Stimulated activated CD4-positive, alpha-beta T cell treated with anti-CD3 and anti-CD28 coated beads, Interleukin-1b, Interleukin-23, amount 100 ng/mL, for 4 hours (primary cell): ENCODE measurements at places on chromosomes 2 and 18.

DNA sequence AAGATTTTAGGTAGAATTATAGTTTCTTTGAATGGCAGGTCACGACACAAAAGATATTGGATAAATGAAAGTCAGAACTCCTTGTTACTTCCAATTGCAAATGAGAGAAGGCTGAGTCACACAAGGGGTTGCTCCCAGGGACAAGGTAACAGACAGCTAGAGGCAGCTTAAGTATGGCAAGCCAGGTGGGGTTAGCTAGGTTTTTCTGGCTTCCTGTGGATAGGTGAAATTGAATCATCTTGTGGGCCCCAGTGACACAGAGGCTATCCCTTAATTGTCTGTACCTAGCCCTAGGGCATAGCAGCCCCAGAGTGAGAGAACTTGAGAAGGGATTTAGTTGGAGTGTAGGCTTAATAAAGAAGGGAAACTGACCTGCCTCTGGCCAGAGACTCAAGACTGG is 407.7 kb upstream of the SLC8A1 start:
- no peak for DNase-seq

DNA sequence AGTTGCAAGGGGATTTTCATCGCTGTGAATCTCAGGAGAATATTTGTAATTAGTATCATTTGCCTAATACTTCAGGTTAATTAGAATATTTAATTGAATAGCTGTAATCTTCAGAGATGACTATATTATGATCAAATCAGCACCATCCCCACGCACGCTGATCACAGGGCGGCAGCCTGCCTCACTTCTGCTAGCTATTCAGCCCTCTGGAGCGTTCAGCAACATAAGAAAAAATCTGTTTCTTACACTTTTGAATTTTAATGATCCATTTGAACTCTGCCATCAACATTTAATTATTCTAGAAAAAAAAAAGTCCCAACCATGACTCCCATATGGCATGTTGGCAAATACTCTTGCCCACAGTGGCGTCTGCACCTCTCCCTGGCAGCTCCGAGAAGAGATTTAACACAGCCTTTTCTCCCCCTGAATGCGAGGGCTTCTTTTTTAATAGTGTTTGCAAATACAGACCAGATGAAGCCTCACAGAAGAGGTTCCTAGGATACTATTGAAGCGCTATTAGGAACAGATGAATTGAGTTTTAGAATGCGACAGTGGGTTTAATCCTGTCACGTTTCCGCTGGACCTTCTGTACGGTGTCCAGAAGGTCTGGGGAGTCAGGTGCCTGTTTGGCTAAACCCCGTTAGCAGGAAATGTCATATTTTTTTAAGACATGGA is 731.9 kb upstream of the SALL3 start:
- DNase-seq, result no peak

- no peak for DNase-seq
Observed at GRCh38 chr2:154836632-154837031, 138.1 kb downstream of the KCNJ3 start.

GRCh38 chr2:46954951-46955571 is 39.5 kb upstream of the MCFD2 start:
- DNase-seq, result no peak

DNA sequence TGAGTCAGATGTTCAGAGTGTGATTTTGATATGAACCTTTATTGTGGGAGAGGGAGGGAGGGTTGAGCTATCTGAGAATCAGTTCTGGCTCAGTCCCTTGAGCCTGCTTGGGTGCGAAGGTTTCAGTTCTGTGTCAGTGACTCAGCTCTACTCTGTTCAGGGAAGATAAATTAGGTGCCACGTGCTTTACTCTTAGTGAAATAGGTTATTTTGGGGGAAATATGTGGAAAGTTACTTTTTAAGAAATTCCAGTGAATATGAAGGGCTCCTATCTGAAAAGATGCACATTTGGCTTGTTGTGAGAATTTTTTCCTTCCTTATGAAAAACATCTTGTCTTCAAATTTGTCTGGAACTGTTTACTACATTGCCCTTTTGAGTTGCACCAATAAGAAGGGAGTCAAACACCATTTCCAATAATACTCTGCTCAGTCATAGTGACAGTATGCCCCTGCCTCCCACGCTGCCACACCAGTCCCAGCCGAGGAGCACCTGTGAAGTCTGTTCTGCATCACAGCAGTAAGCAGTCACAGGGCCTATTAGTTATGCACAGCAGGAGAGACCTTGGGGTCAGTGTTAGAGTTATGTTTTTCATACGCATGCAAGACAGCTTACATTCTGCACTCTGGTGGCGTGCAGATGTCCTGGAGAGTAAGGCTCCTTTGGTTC is 32.8 kb upstream of the DNAH7 start:
- DNase-seq, result no peak

GRCh38 chr18:61551586-61551985 is 218.4 kb downstream of the CDH20 start:
- peak; percentile 11 for DNase-seq

DNA sequence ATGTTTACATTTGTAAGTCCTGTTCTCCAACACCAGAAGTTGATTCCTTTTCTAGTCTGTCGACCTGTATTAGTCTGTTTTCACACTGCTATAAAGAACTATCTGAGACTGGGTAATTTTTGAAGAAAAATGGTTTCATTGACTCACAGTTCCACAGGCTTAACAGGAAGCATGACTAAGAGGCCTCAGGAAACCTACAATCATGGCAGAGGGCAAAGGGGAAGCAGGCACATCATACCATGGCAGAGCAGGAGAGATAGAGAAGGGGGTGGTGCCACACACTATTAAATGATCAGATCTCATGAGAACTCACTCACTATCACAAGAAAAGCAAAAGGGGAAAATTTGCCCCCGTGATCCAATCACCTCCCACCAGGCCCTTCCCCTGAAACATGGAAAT is 112.8 kb upstream of the MAP3K20 start:
- DNase-seq, result no peak

DNA sequence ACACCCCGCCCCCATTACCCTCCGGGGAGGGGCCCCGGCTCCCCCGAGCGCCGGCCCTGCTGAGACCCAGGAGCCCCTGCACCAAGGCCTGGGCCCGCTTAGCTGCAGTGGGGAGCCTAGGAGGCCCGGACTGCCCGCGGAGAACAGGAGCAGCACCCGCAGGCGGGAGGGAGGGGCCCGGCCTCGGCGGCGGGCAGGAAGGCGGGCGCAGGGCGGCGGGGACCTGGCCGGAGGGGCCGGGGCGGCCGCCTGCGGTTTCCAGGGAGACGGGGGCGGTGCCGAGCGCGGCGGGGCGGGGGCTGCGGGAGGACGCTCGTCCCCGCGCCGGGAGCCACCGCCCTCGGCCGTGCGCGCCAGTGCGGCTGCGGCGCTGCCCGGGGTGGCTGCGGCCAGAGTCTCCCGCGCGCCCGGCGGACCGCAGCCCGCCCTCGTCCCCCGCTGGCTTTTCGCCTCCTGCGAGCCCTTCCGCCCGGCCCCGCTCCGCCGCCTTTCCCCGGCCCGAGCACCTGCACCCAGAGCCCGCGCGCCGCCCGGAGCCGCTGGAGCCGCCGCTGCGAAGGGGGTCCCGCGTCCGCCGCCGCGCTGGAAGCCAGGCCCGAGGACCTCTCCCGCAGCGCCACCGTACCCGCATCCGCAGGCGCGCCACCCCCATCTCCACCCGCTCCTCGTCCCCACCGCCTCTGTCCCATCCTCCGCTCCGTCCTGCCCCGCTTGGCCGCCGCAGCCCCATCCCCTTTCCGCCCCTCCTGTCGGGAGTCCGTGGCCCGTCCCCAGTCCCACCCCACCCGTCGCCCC is 17.2 kb downstream of the GPC1 start:
- DNase-seq, result no peak

DNA sequence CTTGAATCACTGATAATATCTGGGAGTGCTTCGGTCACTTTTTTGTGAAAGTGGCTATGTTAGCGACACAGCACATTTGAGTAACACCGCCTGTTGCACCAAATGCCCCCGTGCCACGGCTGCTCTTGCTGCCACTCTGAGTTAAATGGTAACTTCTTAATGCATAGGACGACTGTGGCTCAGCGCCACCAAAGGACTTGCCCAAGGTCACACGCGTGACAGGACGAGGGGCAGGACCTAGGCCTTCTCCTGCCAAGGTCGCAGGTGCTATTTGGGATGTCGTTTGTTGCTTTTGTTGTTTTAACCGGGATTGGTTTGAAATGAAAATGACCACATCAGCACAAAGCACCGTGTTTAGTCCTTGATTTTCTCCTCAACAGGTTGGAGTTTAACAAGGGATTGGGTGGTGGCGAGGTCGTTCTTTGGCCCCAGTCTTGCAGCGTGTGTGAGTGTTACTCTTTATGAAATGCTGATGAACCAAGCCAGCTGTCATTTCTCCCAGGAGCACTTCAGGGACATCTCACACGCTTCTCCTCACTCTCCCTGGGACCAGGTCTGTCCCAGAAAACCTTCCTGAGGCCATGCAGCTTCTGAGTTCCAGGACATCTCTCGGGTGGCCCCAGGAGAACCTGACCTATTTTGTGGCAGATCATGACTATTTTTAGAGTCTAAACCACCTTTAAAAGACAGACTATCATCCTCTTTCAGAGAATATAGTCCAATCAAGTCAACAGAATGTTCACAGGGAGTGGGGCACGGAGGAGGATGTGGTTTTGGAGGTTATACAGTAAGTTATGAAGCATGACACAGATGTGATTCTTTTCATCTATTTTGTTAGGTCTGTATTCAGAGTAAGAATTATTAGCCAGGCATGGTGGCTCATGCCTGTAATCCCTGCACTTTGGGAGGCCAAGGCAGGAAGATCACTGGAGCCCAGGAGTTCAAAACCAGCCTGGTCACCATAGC is 49.9 kb downstream of the MTCL1 start:
- DNase-seq, result peak; percentile 15

GRCh38 chr2:36695746-36696415 is 626 bp upstream of the VIT start:
- no peak for DNase-seq

DNA sequence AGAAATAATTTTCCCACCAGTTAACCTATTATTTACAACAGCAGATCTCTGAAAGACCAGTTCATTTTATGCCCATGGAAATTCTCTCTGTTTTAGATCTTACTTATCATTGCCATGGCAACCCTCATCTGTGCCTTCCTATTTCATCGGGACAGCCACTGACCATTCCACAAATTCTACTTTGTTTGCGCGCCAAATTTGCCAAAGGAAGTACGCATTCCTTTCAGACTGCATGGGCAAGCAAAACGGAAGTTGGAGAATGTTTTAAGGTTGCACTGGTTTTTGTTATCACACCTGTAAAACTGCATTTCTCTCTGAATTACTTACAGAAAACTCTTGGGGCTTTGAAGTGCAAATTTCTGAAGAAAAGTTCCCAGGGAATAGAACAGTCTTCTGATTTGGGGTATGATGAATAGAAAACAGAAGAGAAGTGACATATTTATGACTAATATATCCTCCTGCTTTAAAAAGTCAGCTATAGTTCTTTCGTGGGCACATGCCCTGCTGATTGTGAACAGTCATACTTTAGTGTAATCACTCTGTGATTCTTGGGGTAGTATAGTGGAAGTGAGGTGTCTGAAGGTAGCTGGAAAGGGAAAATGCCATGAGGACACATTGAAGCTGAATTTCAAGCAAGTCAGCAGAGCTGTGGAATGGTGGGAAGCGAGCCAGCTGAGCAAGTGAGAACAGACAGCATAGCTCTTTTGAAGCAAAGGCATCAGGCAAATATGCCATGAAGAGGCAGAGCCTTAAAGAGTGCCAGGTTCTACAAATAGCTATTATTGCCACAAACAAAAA is 20.9 kb downstream of the NETO1 start:
- DNase-seq, result no peak

DNA sequence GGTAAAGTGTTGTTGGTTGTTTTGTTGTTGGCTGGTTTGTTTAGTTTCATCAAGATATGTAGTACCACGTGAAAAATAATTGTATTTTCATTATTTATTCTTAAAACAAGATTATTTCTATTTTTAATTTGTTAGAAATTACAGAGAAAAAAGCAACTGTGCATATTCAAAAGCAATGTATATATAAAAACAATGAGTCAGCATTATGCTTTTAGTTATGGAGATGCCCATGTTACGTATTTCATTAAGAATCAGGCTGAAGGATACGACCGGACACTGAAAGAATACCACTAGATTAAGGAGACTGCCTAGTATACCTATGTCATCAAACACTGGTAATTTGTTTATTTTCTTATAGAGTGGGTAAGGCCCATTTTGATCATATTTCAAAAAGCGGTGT is 1188.4 kb upstream of the NXPH2 start:
- DNase-seq, result no peak

DNA sequence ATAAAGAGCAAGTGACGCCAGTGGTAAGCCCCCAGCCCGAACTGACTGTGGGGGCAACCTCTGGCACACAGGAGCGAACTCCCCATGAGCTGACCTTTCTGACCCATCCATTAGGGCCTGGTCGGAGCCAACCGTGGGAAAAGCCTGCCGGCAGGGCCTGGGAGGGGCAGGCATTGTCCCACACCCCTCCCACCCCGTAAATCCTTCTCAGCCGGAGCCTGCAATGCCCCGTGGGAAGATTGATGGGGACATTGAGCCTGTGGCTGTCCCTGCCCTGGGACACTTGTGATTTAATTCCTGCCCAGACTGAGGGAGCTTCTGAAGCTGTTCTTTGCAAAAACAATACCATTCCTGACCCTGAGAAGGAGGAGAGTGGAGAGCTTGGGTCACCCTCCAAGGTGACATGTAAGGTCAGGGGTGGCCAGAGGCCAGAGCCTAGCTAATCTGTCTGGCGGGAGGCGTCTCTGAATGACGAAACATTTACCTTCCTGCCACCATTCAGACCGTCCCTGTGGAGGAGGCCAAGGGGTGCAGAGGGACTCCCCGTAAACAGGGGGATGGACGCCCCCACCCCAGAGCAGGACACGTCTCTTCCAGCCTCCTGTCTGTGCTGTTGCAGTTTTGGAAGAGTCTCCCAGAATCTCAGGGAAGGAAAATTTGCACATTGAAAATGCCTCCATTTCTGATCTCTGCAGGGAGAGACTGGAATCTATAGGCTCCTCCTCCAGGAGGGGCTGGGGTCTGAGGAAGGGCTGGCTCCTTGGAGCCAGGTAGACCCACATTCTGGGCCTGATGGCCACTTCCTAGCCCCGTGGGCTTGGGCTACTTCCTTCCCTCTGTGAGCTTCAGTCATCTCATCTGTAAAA is 51.2 kb upstream of the HS6ST1 start:
- DNase-seq, result no peak

DNA sequence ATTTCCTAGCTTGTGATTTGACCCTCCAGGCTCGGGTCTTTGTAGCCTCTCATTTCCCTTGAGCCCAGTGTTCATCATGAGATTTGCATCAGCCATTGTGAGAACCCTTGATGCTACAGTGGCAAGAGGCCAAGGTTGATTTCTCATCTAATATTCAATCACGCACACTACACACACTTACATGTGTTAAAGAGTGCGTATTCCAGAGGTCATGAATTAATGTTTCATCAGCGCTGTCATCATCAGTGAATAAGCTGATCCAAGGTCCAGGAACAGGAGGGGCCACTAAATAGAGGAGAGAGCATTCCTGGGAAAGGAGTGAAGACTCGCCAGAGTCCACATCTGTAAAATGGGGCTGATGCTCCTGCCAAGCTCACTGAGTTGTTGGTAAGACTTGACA is 276.1 kb upstream of the SIX2 start:
- DNase-seq, result no peak

- no peak for DNase-seq
Observed at GRCh38 chr2:2158189-2158826, 172.8 kb downstream of the MYT1L start.
